CD14-positive monocyte (primary cell): ENCODE measurements at places on chromosomes 1 and 21. TPM values are rescaled to one million over a fixed set of nuclear protein-coding genes. Genes with fewer than 3 reads are reported as not detected.

Gene IGSF5
- polyA plus RNA-seq: not detected

- no peaks in the 10 kb centered on the region for H3K4me1 ChIP-seq
- H3K4me3 ChIP-seq: no peak overlapping the region
- no peaks in the 10 kb centered on the region for H3K36me3 ChIP-seq
- H3K27ac ChIP-seq: no peak overlapping the region
- H3K27me3 ChIP-seq: no peaks in the 10 kb centered on the region
Observed at GRCh38 chr1:240831191-240831631, 219.3 kb upstream of the GREM2 start.

Gene SAMSN1
- 38.6 TPM for polyA plus RNA-seq

Gene SLC6A9
- not detected in 2 replicates for polyA plus RNA-seq

Gene LDLRAD2
- polyA plus RNA-seq: 0.55 and 0.63 TPM in 2 replicates

GRCh38 chr1:237042526-237042891 is 525 bp downstream of the RYR2 start:
- H3K4me3 ChIP-seq: no peak overlapping the region
- peaks cover 59% of the 10 kb centered on the region for H3K27me3 ChIP-seq
- H3K36me3 ChIP-seq: no peaks in the 10 kb centered on the region
- DNase-seq: no peak
- H3K27ac ChIP-seq: no peak overlapping the region
- no peaks in the 10 kb centered on the region for H3K4me1 ChIP-seq

Gene PCAT6
- polyA plus RNA-seq: not detected

Gene GUK1
- 391 and 397 TPM in 2 replicates for polyA plus RNA-seq

Gene BLACAT1
- polyA plus RNA-seq: not detected in 2 replicates

DNA sequence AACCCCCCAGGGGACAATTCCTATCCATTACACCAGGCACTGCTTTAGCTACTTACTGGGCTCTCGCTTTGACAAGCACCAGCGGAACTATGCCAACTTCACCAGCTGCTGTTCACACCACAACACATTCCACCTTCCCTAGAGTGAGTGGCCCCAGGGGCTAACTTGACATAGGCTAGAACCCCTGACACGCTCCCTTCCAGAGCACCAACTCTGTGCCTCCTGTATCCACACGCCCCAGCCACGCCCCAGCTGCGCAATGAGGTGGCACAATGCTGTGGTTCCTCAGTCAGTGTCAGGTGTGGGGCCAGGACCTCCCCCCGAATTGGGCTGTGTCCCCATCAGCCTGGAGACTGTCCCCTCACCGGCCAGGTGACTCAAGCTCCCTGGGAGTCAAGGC is 11.7 kb upstream of the FGR start:
- H3K27ac ChIP-seq: no peak overlapping the region
- no peak overlapping the region for H3K4me3 ChIP-seq
- DNase-seq: no peak
- H3K4me1 ChIP-seq: peaks cover 40% of the 10 kb centered on the region

DNA sequence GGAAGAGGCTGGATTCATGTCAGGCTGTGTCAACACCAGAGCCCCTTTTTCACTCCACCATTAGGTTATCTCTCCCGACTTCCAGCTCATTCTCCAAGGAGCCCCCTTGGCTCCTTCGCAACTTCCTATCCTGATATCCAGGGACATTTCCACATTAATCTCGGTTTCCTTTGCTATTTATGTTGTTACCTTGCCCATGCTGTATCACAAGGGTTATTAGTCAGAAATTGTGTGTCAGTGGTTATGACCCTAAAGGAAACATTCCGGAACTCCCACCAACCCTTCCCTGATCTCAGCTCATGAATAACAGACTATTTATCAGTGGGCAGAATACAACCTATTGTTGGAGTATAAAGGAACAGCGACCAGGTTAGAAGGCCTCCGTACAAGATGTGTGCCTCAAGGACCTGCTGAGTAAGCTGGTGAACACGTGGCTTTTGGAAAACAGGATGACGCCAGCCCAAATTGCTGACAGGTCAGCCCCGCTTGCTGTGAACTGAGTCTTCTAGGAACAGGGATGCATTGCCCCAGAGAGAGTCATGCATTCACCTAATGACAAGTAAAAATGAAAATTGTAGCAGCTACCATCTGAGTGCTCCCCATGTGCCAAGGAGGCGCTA is 121.5 kb downstream of the PLPP3 start:
- no peak overlapping the region for H3K27ac ChIP-seq
- H3K36me3 ChIP-seq: no peaks in the 10 kb centered on the region
- no peak overlapping the region for H3K4me3 ChIP-seq

Gene NCF2
- 697 TPM for polyA plus RNA-seq

GRCh38 chr1:72911656-72912055 is 629.3 kb upstream of the NEGR1 start:
- H3K4me1 ChIP-seq: no peaks in the 10 kb centered on the region
- H3K4me3 ChIP-seq: no peak overlapping the region
- no peak overlapping the region for H3K27ac ChIP-seq
- no peaks in the 10 kb centered on the region for H3K27me3 ChIP-seq
- H3K36me3 ChIP-seq: no peaks in the 10 kb centered on the region
- no peak for DNase-seq

Gene IL19
- polyA plus RNA-seq: 0.41 TPM in 1 of 2 replicates, not detected in the other

DNA sequence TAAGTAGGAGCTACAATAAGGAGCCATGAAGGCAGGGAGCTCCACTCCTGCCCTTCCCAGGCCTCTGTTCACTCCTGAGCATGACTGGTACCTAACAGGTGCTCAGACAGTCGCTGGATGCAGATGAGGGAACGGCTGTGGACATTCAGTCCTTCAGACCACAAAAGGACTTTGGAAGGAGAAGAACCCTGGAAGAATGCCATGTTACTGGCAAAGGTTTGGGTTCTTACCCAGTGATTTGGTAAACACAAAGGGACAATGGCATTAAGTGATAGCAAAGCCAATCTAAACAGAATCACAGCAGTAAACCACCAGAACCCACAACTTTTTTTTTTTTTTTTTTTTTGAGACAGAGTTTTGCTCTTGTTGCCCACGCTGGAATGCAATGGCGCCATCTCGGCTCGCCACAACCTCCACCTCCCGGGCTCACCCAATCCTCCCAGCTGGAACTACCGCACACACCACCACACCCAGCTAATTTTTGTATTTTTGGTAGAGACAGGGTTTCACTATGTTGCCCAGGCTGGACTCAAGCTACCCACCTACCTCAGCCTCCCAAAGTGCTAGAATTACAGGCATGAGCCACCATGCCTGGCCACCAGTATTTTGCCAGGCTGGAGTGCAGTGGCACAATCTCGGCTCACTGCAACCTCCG is 7.5 kb upstream of the CBR3 start:
- DNase-seq: no peak
- H3K27me3 ChIP-seq: no peaks in the 10 kb centered on the region
- H3K27ac ChIP-seq: no peak overlapping the region
- peaks cover 10% of the 10 kb centered on the region for H3K4me1 ChIP-seq

Gene B3GALT5
- not detected for polyA plus RNA-seq

Gene TPRG1L
- polyA plus RNA-seq: 18.5 TPM

- H3K27ac ChIP-seq: no peak overlapping the region
- no peak overlapping the region for H3K4me3 ChIP-seq
- H3K27me3 ChIP-seq: no peaks in the 10 kb centered on the region
- H3K36me3 ChIP-seq: no peaks in the 10 kb centered on the region
- H3K4me1 ChIP-seq: no peaks in the 10 kb centered on the region
Observed at GRCh38 chr21:37557261-37557950, 190.8 kb downstream of the DYRK1A start.

GRCh38 chr1:36769886-36770830 is 264.2 kb downstream of the GRIK3 start:
- H3K27me3 ChIP-seq: no peaks in the 10 kb centered on the region
- H3K36me3 ChIP-seq: no peaks in the 10 kb centered on the region
- no peak overlapping the region for H3K27ac ChIP-seq
- no peak for DNase-seq

DNA sequence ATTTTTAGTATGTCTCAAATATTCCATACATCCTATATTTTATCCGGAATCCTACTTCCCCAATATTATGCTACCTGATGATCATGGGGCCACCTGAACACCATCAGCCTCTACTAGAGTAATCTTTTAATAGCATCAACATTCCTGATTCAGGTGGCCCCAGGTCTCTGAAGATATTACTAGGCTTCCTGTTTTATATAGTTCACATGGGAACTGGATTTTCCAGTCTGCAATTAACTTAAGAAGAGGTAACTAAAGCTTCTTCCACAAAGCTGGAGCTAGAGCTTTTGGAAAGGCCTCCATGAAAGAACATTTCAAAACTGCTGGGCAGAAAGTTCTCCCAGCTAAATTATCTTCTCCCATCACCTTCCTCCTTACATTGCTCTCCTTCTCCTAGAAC is 72.3 kb upstream of the ADAM30 start:
- DNase-seq: no peak
- peaks cover 7% of the 10 kb centered on the region for H3K4me1 ChIP-seq
- H3K4me3 ChIP-seq: no peak overlapping the region
- H3K36me3 ChIP-seq: peaks cover 100% of the 10 kb centered on the region

GRCh38 chr1:184425449-184426277 is 38.8 kb downstream of the C1orf21 start:
- H3K36me3 ChIP-seq: no peaks in the 10 kb centered on the region
- H3K27ac ChIP-seq: no peak overlapping the region
- H3K4me1 ChIP-seq: no peaks in the 10 kb centered on the region
- no peaks in the 10 kb centered on the region for H3K27me3 ChIP-seq

Gene LHX8
- polyA plus RNA-seq: not detected in 2 replicates

DNA sequence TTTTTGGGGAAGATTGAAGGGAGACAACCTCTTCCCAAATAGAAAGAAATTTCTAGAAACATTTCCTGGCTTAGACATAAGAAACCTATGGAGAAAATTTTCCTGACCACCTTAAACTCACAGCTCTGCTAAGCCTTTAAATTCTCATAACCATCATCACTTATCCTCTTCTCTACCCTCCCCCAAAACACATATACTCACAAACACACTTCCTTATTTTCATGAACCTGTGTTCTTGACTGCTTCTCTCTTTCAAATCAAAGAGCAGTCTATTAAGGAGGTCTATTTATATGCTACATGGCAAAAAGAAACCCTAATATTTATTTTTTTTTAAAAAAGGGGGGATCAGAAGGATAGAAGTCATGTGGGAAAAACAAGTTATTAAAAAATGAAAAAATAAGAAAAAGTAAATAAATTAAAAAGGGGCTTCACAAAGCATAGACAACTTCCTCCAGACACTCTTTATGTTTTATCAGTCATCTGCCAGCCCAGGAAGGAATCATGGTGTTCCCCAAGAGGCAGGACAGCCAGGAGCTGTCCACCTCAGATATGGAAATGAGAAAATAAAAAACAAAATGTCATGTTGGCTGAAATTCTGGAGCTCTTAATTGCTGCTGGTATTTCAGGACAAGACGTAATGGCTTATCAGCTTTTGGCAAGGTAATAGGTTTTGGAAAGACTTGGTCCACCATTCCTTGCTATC is 12.8 kb upstream of the RGS2 start:
- H3K4me1 ChIP-seq: peaks cover 7% of the 10 kb centered on the region
- H3K36me3 ChIP-seq: no peaks in the 10 kb centered on the region
- H3K4me3 ChIP-seq: no peak overlapping the region
- no peaks in the 10 kb centered on the region for H3K27me3 ChIP-seq
- H3K27ac ChIP-seq: no peak overlapping the region

GRCh38 chr1:204459706-204460105 is 34.9 kb downstream of the PIK3C2B start:
- H3K36me3 ChIP-seq: no peaks in the 10 kb centered on the region
- H3K4me3 ChIP-seq: no peak overlapping the region
- H3K4me1 ChIP-seq: peaks cover 12% of the 10 kb centered on the region
- H3K27ac ChIP-seq: no peak overlapping the region

DNA sequence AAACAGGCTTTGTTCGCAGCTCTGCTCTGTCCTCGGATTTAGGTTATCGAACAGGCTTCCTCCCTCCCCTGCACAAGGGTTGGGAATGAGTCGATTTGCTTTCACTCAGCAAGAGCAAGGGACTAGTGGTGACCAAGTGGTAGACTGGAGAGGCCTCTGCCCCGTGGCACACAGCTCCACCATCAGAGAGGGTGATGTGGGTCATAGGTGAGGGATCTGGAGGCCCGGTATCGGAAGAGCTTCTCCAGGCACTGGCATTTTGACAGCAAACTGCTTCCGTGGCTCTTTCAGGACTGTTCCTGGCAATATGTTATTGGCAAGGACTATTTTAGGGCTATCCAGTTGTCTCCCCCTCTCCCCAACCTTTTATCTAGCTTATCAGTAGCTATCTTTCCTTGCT is 3.1 kb upstream of the ELF3 start:
- DNase-seq: no peak
- H3K4me1 ChIP-seq: no peaks in the 10 kb centered on the region
- peak overlapping the region; percentile 21 for H3K27ac ChIP-seq
- no peak overlapping the region for H3K4me3 ChIP-seq
- peaks cover 74% of the 10 kb centered on the region for H3K36me3 ChIP-seq

Gene GJA8
- not detected for polyA plus RNA-seq

Gene FNDC5
- not detected for polyA plus RNA-seq

DNA sequence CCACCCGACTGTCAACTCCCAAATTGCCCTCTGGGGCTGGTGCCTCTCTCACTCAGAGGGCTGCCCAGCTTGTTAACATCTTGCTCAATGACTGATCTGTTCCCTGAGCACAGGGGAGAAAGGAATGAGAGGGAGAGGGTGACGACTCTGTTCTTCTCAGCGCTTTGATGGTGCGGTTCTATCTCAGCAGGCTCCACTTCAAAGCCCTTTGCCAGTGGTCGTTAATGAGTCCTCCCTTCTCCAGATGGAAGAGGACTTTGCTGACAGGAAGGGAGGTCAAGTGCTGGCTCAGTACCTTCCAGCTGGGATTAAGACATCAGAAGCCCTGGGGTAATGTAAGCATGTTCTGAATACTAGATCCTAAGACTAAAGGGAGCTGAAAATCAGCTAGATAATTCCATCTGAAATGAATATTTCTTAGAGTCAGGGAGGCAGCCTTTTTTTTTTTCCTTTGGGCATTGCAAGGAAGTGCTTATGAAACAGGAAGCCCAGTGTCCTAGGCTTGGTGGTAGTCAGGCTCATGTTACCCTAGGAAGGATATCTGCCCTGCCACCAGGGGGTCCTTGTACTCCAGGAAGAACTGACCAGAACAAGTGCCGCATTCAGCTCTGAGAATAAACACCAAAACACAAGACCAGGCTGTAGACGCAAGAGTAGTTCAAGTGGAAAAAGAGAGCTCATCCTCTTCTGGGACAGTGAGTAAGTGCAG is 4.7 kb downstream of the FMOD start:
- no peak overlapping the region for H3K4me3 ChIP-seq
- H3K27me3 ChIP-seq: peaks cover 18% of the 10 kb centered on the region
- no peak for DNase-seq
- H3K36me3 ChIP-seq: no peaks in the 10 kb centered on the region
- H3K27ac ChIP-seq: no peak overlapping the region
